GM12878 (cell line): ENCODE measurements at places on chromosomes 2 and 18. TPM values are rescaled to one million over a fixed set of nuclear protein-coding genes. Genes with fewer than 3 reads are reported as not detected.

AMER3 gene
- polyA plus RNA-seq = not detected in 2 replicates

GORASP2 gene
- 128 and 132 TPM in 2 replicates for polyA plus RNA-seq

CHAC2 gene
- polyA plus RNA-seq = 60.2 and 67.1 TPM in 2 replicates

POTEI gene
- 0.05 TPM in 1 of 2 replicates, not detected in the other for polyA plus RNA-seq

SP140 gene
- polyA plus RNA-seq = 85.5 and 87.5 TPM in 2 replicates

GRCh38 chr2:217711188-217711587, 291.6 kb downstream of the TNS1 start:
- no peak overlapping the region for H3K4me3 ChIP-seq
- no peak for DNase-seq
- H3K4me1 ChIP-seq = no peaks in the 10 kb centered on the region
- H3K27me3 ChIP-seq = no peaks in the 10 kb centered on the region; the same call in 1 of the 2 replicates

- no peaks in the 10 kb centered on the region for H3K36me3 ChIP-seq
- H3K4me3 ChIP-seq = no peak overlapping the region
- DNase-seq = no peak
- H3K4me1 ChIP-seq = peaks cover 24% of the 10 kb centered on the region
- H3K27ac ChIP-seq = no peak overlapping the region
Observed at GRCh38 chr2:152496371-152496770, 161.4 kb downstream of the FMNL2 start.

GRCh38 chr2:168246072-168246482, 1.3 kb downstream of the STK39 start:
- H3K27ac ChIP-seq = no peak overlapping the region
- H3K27me3 ChIP-seq = peaks cover 3% of the 10 kb centered on the region
- no peaks in the 10 kb centered on the region for H3K4me1 ChIP-seq
- no peak for DNase-seq

DNA sequence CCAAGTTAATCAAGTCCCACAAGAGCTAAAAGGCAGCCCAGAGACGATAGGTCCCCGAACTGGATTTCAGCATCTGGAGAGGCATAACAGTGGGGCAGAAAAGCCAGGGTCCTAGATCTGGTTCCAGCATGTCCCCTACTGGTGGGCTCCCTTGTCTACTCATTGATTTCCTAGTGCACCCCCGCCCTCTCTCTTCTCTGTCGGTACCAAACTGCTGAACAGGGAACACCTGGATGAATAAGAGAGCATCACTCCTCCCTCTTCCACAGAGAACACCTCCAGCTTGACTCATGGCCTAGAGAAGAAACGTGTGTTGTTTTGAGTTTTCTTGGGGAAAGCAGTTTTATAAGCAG, 101.3 kb downstream of the FOXI3 start:
- H3K4me3 ChIP-seq = no peak overlapping the region
- H3K27me3 ChIP-seq = no peaks in the 10 kb centered on the region; the same call in 1 of the 2 replicates
- no peak for DNase-seq

DNA sequence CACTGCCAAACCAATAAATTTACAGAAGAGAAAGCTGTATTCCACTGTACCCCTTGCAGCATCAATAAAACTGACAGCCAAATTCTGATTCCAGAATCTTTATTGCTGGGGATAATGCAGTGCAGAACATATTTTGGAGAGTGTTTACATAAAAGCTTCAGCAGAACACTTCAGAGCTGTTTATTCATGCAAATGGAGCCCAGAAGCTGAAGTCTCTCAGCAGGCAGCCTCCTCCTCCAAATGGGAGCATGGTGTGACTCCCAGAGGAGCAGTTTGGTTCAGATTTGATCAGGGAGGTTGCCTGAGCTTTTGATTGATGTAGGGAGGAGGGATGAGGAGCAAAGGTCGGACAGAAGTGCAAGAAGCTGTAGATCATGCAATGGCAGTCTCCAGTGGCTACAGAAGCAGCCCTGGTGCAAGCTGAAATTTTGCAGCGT, 22.4 kb downstream of the LHCGR start:
- peaks cover 3% of the 10 kb centered on the region; the same call in 1 of the 2 replicates for H3K27me3 ChIP-seq
- H3K4me3 ChIP-seq = no peak overlapping the region
- DNase-seq = no peak
- no peaks in the 10 kb centered on the region for H3K36me3 ChIP-seq

DNA sequence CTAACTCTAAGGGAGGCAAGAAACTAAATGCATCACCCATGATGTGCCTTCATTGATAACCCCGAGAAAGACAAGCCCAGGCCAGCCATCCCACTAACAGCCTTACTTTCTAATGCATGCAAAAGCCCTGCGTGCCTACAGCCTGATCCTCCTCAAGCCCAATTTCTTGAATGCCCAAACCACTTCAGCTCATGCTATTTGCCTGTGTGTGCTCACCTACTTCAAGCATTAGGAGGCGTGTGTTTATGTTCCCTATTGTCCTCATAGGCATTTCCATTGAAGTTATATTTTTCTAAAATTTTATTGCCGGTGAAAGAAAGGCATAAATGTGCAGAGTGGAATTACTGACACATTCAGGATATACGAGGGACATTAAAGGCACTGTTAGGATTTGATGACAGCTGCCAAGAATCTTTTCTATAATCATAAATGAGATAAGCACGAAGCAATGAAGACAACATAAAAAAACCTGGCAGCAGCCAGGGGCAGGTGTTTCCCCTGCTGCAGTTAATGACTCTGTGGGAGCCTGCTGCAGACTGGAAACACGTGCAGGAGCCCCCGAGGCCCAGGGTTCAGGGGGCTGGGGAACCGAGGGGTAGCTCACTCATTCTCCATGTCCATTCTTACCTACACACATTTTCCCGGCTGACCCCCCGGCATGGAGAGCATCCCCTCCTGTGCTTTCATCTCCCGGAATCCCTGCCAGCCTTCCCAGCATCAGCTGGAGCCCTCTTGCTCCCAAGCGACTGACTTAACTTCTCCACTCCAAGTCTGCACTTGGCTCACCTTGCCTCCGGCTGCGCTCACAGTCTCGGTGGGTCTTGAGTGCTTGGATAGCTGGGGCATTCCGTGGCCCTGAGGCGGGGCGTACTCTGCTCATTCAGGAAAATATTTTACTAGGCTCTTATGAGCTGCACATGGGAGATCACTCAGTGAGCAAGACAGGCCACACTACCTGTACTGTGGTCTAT, 292.3 kb upstream of the SIX2 start:
- H3K36me3 ChIP-seq = no peaks in the 10 kb centered on the region
- no peak for DNase-seq
- peaks cover 1% of the 10 kb centered on the region for H3K27me3 ChIP-seq
- no peak overlapping the region for H3K27ac ChIP-seq
- H3K4me1 ChIP-seq = no peaks in the 10 kb centered on the region

- DNase-seq = no peak
- no peaks in the 10 kb centered on the region for H3K36me3 ChIP-seq
- H3K4me3 ChIP-seq = no peak overlapping the region
- H3K27ac ChIP-seq = no peak overlapping the region
Observed at GRCh38 chr18:14970027-14970426, 222.1 kb downstream of the ANKRD30B start.

GRCh38 chr2:216590780-216591179, 42.4 kb upstream of the IGFBP2 start:
- no peaks in the 10 kb centered on the region for H3K4me1 ChIP-seq
- no peaks in the 10 kb centered on the region; the same call in none of the 2 replicates for H3K27me3 ChIP-seq
- H3K36me3 ChIP-seq = no peaks in the 10 kb centered on the region
- no peak overlapping the region for H3K4me3 ChIP-seq

- no peaks in the 10 kb centered on the region for H3K36me3 ChIP-seq
- no peak overlapping the region for H3K4me3 ChIP-seq
- no peak for DNase-seq
- no peak overlapping the region for H3K27ac ChIP-seq
Observed at GRCh38 chr2:240481720-240482119, 46.3 kb downstream of the GPC1 start.
